ENCODE measurements at places on chromosomes 5 and 9.

DNA sequence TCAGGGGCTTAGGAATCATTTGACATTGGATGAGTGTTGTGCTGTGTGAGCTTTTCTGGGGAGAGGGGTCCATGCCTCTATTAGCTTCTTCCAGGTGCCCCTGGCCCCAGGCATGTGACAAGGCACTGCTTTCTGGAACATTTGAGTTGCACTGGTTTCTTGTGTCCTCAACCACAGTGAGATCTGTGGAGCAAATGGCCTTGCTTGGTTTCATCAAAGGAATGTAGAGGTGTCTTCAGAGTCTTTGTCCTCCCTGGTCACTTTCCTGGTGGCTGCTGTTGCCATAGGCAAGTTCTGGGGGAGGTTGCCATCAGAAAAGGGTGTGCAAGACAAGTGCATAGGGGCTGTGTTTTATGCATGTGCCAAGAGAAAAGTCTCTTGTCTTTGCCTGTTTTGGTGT lies 157.5 kb downstream of the MACROH2A1 start:
- no peak for DNase-seq

DNA sequence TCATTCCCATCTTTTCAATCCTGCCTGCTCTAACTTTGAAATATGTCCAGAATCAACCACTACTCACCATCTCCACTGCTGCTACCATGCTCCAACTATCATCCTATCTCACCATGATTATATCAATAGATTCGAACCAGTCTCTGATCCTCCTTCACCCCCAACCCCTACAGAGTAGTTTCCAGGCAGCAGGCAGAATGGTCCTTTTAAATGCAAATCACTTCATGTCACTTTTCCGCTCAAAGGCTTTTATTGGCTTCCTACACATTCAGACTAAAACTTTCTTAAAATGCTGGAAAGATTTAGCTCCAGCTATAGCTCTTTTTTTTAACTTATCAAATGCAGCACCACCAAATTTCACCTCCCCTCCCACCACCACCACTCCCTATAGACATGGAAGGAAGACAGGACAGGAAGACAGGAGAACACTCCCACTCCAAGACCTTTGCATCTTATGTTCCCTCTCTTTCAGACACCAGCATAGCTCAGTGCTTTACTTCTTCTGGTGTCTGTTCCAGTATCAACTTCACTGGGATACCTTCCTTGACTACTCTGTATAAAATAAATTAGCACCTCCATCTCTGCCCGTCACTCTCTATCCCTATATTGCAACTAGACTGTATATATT lies 9.9 kb upstream of the PPP2R2B start:
- no peak for DNase-seq

GRCh38 chr5:146796144-146796543 lies 82.4 kb downstream of the PPP2R2B start:
- no peak for DNase-seq

DNA sequence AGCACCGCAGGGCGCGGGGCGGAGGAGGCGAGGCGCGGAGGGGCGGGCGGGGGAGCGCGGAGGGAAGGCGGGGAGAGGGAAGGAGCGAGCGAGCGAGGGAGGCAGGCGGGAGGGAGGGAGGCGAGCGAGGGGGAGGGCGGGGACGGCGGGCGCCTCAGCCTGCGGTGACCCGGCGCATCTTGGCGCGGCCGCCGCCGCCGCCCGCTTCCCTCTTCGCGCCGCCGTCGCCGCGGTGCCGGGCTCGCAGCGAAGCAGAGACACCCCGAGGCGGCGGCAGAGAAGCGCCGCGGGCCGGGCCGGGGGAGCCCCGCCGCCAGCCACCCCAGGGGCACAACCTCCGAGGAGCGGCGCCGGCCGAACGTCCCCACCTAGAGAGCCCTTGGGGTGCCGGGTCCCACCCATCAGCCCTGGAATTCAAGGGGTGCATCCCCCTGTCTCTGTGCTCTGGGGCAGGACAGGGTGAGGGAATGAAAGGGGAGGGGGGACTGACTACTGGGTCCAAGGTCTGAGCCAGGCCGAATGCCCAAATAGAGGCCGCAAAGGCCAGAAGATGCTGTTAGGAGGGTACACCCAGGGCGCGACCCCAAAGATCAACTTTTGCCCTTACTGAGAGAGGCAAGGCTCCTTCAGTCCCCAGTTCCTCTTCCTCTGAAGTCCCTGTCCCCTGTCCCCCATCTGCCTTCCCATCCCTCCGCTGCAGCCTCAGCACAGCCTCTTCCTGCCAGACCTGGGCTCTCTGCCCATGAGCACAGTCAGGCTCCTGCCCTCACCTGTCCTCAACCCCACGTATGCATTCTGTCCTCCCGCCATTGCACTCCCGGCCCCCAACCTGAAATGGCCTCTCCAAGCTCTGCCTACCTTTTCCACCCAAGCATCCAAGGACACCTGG lies at the start of gene ADAMTS2:
TSS of gene ADAMTS2 (minus strand) at position 29 of the 889 bp plus-strand sequence. CDS start 133 bp downstream, outside the sequence.
- peak; percentile 27 for DNase-seq

Data from amniotic stem cell (primary cell).